ENCODE measurements at places on chromosomes 7 and 10.

DNA sequence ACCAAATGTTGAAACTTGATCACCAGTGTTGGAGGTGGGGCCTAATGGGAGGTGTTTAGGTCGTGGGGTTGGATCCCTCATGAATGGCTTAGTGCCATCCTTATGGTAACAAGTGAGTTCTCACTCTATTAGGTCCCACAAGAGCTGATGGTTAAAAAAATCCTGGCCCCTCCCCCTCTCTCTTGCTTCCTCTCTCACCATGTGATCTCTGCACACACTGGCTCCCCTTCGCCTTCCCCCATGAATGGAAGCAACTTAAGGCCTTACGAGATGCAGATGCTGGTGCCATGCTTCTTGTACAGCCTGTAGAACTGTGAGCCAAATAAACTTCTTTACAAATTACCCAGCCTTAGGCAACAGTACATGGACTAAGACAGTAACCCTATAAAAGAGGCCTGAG is 62.7 kb downstream of the PPP1R3C start:
- DNase-seq = no peak

DNA sequence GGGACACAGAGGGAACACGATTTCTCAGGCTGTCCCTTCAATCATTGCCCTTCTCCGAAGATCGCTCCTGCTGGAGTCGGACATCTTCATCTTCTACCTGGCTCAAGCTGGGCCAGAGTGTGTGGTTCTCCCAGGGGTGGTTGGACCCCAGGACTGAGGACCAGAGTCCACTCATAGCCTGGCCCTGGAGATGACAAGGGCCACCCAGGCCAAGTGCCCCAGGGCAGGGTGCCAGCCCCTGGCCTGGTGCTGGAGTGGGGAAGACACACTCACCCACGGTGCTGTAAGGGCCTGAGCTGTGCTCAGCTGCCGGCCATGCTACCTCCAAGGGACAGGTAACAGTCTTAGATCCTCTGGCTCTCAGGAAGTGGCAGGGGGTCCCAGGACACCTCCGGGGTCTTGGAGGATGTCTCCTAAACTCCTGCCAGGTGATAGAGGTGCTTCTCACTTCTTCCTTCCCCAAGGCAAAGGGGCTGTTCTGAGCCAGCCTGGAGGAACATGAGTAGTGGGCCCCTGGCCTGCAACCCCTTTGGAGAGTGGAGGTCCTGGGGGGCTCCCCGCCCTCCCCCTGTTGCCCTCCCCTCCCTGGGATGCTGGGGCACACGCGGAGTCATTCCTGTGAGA is 23.3 kb downstream of the TBATA start:
- no peak for DNase-seq

GRCh38 chr7:140902303-140902953 is 22.3 kb downstream of the BRAF start:
- no peak for DNase-seq

- no peak for DNase-seq
These were observed 70.6 kb downstream of the FOXL3 start for GRCh38 chr7:360454-361100.

DNA sequence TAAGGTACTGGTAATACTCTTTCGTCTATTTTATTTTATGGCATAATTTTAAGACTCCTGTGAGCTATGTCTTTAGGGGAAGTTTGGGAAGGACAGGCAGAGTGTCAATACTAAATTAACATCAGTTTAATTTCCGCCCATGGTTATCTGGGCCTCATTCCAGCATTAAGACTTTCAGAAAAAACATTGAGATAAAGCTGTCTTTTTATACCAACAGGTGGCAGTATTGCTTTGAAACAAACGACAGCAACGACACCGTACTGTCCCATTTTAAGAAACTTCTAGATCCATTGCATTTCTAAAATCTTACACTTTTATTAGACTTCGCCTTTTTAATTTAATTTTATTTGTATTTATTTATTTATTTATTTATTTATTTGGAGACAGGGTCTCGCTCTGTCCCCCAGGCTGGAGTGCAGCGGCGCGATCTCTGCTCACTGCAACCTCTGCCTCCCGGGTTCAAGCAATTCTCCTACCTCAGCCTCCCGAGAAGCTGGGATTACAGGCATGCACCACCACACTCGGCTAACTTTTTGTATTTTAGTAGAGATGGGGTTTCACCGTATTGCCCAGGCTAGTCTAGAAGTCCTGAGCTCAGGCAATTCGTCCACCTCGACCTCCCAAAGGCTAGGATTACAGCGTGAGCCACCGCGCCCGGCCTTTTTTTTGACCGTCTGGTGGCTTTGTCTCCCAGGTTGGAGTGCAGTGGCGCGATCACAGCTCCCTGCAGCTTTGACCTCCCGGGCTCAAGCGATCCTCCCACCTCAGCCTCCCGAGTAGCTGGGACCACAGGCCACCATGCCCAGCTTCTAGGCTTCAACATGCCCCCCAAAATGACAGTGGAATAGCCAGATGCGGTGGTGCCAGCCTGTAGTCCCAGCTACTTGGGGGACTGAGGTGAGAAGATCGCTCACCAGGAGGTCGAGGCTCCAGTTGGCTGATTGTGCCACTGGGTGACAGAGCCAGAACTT is 78.7 kb upstream of the C1GALT1 start:
- peak; percentile 25 for DNase-seq

DNA sequence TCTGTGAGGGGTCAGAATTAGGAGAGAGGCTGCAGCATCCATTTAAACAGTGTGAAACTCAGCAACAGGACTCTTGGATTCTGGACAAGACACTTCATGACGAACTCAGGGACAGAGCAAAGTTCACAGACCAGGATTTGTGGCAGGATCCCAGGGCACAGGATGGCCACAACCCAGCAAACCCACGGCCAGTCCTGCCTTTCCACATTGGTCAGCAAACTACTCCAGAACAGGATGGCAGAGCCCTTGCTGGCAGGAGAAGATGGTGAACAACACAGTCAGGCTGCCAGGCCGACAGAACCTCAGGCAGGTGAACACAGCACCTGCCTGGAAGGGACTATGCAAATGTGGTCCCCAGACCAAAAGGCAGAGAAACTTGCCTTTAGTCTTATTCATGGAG is 34.4 kb downstream of the VSTM4 start:
- DNase-seq = no peak

- no peak for DNase-seq
These were observed 173.6 kb upstream of the STEAP4 start for GRCh38 chr7:88480271-88480670.

- DNase-seq = no peak
These were observed 498.6 kb downstream of the SH2D4B start for GRCh38 chr10:81036257-81036656.

DNA sequence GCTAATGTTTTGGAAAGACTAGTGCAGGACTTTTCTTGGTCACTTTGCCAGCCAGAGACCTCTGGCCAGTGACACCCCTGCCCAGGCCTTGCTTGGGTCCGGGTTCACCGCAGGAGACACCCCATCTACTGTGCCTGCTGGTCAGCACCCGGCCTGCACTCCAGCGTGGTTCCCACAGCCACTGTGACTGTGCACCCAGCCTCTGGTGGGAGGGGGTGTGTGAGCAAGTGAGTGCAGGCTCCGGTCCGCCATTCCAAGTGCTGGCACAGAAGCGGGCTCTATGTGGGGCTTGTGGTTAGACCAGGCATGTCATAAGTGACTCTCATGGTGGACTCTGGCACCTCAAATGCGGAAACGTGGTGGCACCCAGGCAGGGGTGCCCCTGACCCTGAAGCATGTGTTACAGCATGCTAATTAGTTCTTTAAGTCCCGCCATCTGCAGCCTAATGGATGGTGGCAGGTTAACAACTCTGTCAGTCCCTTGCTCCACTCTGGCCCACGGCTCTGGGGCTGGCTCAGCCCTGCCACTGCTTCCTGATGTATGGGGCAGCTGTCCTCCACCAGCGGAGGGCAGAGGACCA is 311.9 kb upstream of the HGF start:
- DNase-seq = no peak

DNA sequence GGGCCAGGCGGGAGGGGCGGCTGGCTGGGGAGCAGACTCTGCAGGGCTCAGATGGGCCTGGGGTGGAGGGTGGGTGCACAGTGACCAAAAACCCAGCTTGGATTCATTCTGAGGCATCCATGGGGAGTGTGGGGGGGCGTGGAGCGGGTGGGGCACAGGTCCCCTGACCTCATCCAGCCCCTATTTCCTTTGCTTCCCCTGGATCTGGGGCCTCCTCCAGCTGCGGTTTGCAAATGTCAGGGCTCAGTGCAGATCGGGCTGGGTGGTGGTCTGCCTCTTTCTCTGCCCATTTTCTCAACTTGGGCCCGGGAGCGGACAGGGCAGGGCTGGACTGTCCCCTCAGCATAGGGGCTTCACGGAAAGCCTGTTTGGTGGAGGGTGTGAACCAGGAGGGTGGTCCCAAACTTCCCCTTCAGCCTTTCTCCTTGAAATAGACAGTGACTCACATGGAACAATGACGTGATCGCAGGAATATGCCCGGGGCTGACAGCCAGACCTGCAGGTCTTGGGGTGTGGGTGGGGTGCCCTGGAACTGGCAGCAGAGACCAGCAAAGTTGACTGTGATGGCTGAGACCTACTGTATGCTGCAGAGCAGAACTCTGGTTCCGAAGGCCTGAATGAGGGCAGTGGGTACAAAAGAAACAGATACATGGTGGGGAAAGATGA is 72.9 kb upstream of the PODXL start:
- DNase-seq = no peak

GRCh38 chr10:44958196-44958897 is 1.3 kb upstream of the RASSF4 start:
- DNase-seq = peak; percentile 63

Data from adrenal gland (tissue), 19 donors.